ENCODE measurements at places on chromosomes 12 and 14.

GRCh38 chr12:85457016-85457415 is 177.0 kb downstream of the ALX1 start:
- DNase-seq, result no peak

DNA sequence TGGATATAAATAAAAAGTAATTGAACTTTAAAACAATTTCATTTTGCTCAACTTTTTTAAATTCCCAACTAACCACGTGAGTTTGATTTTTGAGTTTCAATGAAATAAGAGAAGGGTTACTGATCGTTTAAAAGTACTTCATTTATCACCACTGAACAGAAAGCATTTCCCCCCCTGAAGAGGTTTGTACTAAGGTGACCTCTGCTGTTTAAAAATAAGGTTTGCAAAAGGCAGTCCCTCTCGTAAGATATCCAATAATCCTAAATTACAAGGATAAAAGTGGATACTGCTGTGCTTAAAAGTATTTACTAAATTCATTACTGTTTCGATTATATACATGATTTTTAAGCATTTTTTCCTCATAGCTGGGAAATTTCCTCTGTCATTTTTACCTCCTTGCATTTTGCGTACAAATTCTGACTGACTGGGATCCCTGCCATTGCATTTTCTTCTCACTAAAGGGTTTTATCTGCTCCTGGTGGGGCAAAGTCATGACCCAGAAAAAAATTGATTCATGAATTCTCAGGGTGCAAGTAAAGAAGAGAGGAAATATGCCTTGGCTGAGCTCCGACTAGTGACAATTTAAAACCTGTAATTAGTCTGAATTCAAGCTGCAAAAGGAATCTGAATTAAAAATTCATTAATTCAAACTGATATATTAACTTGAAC is 463.8 kb downstream of the PRKD1 start:
- no peak for DNase-seq

DNA sequence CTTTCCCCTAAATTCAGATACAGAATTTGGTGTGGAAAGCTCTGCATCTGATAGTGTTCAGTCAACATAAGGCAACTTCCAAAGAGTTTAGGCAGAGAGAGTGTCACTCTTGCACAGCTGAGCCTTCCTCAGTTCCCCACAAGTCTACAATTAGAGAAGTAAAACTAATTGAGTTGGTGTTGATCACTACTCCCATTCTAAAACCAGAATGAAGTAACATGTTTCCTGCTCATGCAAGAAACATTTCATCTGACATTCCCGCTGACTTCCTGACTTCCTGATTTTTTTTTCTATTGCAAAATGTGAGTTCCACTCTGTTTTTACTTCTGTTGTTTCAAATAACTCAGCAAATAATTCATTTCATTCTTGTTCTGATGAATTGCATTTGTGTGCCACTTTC is 271.0 kb downstream of the ALG10B start:
- DNase-seq, result no peak

GRCh38 chr14:104422837-104423681 is 156.5 kb upstream of the C14orf180 start:
- DNase-seq, result no peak

GRCh38 chr12:85357609-85358008 is 77.6 kb downstream of the ALX1 start:
- no peak for DNase-seq

DNA sequence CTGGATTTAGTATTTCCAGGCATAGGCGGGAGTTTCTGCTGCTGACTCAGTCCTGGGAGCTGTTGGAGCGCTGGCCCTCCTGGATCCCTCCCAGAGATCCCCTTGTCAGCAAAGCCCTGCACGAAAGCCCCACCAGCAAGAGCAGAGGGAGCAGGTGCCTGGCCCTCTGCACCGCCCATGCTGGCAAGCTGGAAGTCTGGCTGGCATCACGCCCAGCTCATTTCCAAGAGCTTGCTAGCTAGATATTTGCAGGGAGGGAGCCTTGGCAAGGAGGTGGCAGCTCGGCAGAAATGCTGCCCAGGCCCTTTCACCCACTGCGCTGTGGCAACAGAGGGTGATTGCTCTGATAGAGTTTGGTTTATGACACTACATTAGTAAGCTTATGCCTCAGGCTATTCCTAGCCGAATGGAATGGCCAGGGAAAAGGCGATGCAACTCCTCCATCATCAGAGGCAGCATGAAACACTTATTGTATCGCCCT is 193.9 kb downstream of the EMP1 start:
- no peak for DNase-seq
